ENCODE measurements at places on chromosomes 12 and 14.

DNA sequence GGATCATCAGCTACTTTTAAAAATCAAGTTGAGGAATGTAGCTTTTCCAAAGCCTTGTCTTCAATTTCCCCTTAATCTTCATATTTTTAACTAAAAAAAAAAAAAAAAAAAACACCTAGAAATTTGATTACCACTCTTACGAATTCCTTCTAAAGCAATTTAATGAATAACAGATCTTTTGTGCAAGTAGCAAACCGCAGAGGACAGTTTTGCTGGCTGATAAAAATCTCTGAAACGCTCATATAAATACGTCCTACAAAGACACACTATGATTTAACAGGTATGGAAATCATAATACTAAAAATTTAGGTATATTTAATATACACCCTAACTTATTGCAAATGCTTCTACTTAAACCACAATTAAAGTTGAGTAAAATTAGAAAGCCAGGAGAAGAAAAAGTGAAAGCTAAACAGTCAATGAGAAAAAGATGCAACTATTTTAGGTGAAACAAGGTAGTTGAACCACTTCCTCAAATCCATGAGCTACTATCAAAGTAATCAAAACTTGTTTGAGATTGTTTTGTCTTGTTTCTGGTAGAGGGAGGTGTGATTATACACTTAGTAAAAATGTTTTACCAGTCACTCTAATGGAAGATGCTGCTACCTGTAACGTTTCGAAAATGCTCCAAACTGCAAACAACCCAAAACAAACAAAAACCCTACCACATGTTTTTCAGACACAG lies 2.2 kb downstream of the PAWR start:
- DNase-seq, result no peak

GRCh38 chr12:92478692-92479091 lies 224.1 kb upstream of the PLEKHG7 start:
- DNase-seq, result no peak

- no peak for DNase-seq
Measured at GRCh38 chr12:90828621-90829020, 126.4 kb downstream of the CCER1 start.

- DNase-seq, result no peak
Measured at GRCh38 chr14:52607061-52607460, 54.4 kb downstream of the GPR137C start.

Data from spinal cord (tissue), 10 donors.